PC-3 (cell line): ENCODE measurements at places on chromosomes 12 and 14. TPM values are rescaled to one million over a fixed set of nuclear protein-coding genes. Genes with fewer than 3 reads are reported as not detected.

CCDC85C gene
- total RNA-seq: 36.4 and 44.6 TPM in 2 replicates

DACT1 gene
- 0.40 and 1.8 TPM in 2 replicates for total RNA-seq

SLC22A17 gene
- 12.0 and 13.2 TPM in 2 replicates for total RNA-seq

PRH2 gene
- not detected in 2 replicates for total RNA-seq

LMNTD1 gene
- total RNA-seq: not detected in 2 replicates

CREBL2 gene
- 11.7 and 14.2 TPM in 2 replicates for total RNA-seq

CCDC88C gene
- 19.7 and 27.4 TPM in 2 replicates for total RNA-seq

NTF3 gene
- not detected in 2 replicates for total RNA-seq

ACSS3 gene
- not detected in 2 replicates for total RNA-seq

KRT77 gene
- total RNA-seq: not detected in 2 replicates

ANKRD9 gene
- total RNA-seq: 52.6 and 87.6 TPM in 2 replicates

RFX4 gene
- total RNA-seq: not detected in 2 replicates

SLC41A2 gene
- total RNA-seq: 16.3 and 20.4 TPM in 2 replicates

TTC6 gene
- total RNA-seq: 13.4 and 18.0 TPM in 2 replicates

NPFF gene
- total RNA-seq: not detected in 2 replicates

PLD4 gene
- total RNA-seq: 0.04 TPM in 1 of 2 replicates, not detected in the other

C12orf42 gene
- not detected in 2 replicates for total RNA-seq

CIROP gene
- total RNA-seq: not detected in 2 replicates

PIANP gene
- total RNA-seq: not detected in 2 replicates

CNTN1 gene
- total RNA-seq: not detected in 2 replicates

DEPDC4 gene
- total RNA-seq: 0.29 and 2.0 TPM in 2 replicates

FBLN5 gene
- 0.17 and 0.58 TPM in 2 replicates for total RNA-seq

LUM gene
- 0.15 TPM in 1 of 2 replicates, not detected in the other for total RNA-seq

ESRRB gene
- not detected in 2 replicates for total RNA-seq

IFNG-AS1 gene
- total RNA-seq: not detected in 2 replicates

RNU4-1 gene
- under 0.01 TPM in 2 replicates for total RNA-seq

ARHGAP9 gene
- not detected in 2 replicates for total RNA-seq

MAX gene
- total RNA-seq: 58.8 and 68.9 TPM in 2 replicates

CMKLR1 gene
- not detected in 2 replicates for total RNA-seq

TMEM30B gene
- 70.6 and 85.3 TPM in 2 replicates for total RNA-seq

KSR2 gene
- 0.80 and 2.8 TPM in 2 replicates for total RNA-seq

PKP2 gene
- total RNA-seq: 12.7 TPM in 2 replicates

C12orf54 gene
- total RNA-seq: not detected in 2 replicates

CTSG gene
- total RNA-seq: not detected in 2 replicates

GDF3 gene
- total RNA-seq: not detected in 2 replicates

DLGAP5 gene
- 94.1 and 97.9 TPM in 2 replicates for total RNA-seq

LYZ gene
- not detected in 2 replicates for total RNA-seq

KRT78 gene
- total RNA-seq: 0.12 and 0.15 TPM in 2 replicates

ANKS1B gene
- total RNA-seq: 0.07 and 0.98 TPM in 2 replicates

HOXC9 gene
- 1.5 and 1.8 TPM in 2 replicates for total RNA-seq

TAS2R7 gene
- not detected in 2 replicates for total RNA-seq

RNASE7 gene
- not detected in 2 replicates for total RNA-seq

SOS2 gene
- 9.1 and 9.9 TPM in 2 replicates for total RNA-seq
